ENCODE measurements at places on chromosomes 5 and 9.

DNA sequence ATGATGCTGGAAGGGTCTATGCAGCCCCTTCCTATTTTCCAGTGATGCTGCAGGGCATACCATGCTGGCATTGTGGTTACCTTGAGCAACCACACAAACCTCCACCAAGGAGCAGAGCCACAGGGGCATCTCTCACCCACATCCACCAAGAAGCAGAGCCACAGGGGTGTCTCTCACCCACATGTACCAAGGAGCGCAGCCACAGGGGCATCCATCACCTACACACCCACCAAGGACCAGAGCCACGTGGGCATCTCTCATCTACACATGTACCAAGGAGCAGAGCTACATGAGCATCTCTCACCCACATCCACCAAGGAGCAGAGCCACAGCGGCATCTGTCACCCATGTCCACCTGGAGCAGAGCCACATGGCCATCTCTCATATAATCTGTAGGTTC, 8.8 kb upstream of the GM2A start:
- no peak for DNase-seq

GRCh38 chr5:136123236-136123768, 9.3 kb upstream of the SMAD5 start:
- no peak for DNase-seq

- no peak for DNase-seq
These were observed 28.0 kb downstream of the PRUNE2 start for GRCh38 chr9:76877961-76878360.

DNA sequence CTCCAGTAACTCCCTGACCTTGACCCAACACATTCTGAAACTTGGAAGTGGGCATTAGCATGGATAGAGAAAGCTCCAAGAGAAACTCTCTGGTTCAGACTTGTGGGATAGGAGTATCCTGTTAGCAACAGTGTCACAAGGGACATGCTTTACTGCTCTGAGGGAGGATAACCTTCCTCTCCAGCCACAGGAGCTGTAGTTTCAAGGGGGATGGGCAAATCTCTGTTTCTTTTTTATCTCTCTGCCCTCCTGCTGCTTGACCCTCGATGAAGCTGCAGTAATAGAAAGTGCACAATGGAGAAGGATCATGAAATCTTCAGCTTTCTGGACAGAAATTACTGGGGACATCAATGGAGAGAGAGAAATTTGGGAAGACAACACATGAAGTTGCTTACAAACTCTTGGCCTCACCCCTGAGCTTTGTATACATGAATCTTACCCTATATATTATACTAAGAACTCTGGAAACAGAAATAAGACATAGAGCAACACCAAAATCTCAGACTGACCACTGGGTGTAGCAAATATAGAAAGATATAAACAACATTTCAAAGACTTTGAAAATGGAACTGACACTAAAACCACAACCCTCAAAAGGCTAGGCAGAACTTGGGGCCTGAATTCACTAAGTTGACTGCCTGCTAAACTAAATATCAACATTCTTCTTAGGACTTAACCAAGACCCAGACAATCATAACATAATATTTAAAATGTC, 471.0 kb upstream of the MEF2C start:
- DNase-seq: no peak

DNA sequence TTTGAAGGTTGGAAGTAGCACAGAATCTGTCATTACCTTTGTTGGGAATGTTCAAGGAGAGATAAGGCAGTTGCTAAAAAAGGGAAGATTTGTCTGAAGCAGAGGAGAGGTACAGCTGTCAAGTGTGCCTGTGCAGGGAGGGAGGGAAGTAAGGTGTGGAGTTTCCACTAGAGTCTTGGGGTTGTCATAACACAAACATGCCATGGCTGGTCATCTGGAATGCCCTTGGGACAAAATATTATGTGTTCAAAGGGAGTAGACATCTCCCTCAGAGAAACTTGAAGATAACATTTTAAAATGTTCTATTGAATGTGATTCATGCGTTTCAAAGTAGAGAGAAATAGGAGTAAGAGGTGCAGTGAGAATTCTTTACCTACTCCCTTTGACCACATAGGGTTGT, 95.0 kb downstream of the MUSK start:
- no peak for DNase-seq

DNA sequence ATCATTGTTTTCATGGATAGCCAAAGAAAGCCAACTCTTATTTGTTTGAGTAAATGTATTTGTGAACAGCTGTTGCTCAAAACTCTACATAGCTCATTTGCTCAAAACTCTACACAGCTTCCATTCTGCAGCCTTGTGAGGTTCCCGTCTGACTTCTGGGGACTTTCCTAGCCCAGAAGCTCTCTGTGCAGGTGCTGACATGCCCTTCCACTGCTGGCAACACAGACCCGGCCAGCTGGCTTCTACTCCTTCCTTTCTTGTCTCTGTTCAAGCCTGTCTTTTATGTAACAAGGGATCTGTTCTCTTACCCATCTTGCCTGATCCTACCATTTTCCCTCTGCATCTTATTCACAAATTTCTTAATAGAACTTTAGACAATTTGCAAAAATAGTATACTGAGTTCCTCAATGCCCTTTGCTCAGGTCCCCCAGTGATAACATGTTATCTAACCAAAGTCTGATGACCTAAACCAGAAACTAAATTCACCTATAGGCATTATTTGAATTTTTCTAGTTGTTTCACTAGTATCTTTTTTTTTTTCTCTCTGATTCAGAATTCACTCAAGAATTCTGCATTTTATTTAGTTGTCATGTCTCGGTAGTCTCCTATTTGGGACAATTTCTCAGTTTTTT, 556.5 kb upstream of the SEMA6A start:
- DNase-seq: no peak

- no peak for DNase-seq
These were observed 54.1 kb downstream of the MTAP start for GRCh38 chr9:21856301-21857094.

- peak; percentile 41 for DNase-seq
These were observed 14.4 kb downstream of the STK10 start for GRCh38 chr5:172173564-172174153.

DNA sequence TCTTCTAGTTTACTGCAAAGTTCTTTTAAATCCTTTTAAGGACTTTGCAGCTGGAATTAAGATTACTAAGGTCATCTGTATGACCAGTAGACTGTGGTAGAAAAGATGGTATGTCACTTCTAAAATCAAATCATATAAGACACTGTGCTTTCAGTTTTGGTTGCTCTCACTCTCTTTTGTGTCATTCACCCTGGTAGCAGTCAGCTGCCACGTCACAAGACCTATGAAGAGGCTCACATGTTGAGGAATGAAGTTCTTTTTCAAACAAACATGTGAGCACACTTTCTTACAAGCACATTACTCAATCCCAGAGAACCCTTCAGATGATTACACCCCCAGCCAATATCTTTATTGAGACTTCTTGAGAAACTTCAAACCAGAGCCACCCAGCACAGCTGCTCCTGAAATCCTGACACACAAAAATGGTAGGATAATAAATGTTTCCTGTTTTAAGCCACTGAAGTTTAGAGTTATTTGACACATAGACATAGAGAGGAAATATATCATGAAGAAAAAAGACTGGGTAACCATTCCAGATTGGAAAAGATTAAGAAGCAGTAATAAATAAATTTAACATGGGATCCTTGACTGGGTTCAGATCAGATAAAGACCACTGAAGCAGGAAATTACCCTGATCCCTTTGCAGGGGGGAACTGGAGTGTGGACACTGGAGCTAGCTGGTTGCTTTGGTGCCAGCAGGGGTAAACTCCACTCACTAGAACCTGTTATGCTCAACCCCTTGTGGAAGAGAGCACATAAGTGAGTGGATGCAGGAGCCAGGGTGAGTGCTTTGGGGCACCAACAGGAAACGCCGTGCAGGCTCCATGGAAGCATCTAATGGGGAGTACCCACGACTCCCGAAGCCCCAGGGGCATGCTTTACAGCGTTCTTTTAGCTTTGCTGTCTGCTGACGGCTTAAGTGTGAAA, 64.1 kb downstream of the SLCO4C1 start:
- no peak for DNase-seq

DNA sequence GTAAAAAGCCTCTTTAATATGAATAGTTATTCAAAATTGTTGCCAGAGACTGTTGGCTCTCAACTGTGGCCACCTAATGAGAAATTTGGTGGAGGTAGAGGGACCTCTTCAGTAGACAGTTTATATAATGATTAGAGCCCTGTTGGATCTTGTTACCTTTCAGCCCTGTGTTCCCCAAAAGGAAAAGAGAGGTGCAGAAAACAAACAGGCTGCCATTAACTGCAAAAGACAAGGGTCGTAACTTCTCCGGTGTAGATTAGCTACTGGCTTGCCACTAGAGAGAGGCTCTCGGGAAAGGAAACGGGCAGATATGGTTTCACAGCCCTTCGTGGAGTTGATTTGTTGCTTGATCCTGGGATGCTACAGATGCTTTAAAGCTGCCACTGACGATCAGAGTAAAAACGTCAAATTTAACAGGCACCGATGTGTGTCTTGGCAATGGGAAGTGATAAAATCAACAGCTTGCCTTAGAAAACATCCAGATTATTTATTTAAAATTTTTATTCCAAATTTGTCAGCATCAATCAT, 7.8 kb downstream of the FST start:
- no peak for DNase-seq

- DNase-seq: no peak
These were observed 112.5 kb downstream of the HAPLN1 start for GRCh38 chr5:83608122-83608521.

- no peak for DNase-seq
These were observed 80.4 kb upstream of the PRSS3 start for GRCh38 chr9:33714989-33715388.

GRCh38 chr5:75727931-75728330, 10.7 kb upstream of the POC5 start:
- DNase-seq: no peak

GRCh38 chr9:113296796-113297558, 6.2 kb downstream of the RNF183 start:
- no peak for DNase-seq

DNA sequence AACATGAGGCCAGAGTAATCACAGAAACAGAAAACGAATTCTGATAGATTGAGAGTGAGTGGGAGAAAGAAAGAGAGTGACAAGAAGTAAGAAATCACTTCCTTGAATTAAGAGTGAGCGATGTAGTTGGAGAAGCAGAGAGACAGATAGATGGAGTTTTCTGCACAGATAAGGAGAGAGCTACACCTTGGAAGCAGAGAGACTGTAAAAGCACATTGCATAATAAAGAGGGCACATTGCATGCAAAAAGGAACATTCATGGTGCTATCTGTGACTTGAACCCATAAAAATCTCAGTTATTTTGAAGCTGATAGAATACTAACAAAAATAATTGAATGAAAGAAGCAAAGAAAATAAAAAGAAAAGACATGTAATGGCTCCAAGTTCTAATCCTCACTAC, 943.8 kb downstream of the NR2F1-AS1 start:
- no peak for DNase-seq

DNA sequence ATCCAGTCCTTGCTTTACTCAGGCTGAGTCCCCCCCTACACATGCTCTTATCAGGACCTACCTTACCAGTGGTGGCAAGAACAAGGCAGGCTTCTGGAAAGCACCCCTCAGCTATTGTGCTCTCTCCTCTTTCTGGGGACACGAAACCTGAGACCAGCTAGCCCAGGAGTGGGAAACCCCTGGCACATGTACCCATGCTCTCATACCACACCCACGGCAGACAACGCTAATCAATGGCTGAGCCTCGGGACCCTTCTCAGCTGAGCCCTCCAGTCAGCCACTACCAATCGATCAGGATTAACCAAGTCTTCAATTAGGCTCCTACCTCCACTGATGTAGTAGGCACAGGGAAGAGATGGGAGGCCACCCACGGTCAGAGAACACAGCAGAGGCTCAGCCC, 65.1 kb downstream of the VAV2 start:
- DNase-seq: no peak

DNA sequence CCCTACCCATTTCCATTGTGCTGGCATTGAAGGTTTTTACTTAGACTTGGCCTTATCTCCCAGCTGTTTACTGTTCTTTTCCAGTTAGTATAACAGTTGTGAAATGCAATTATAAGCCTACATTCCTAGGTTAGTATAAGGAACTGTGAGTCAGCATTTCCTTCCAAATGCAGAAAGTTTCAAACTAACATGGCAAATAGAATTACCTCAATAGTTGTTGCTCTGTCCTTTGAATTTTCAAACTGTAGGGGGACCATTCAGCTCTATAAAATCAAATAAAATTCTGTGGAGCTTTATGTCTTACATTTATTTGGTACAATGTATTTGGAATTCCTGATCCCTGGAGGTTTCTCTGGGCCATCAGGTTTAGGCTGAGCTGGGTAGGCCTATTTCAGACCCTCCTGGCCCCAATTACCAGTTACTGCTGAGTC, 47.2 kb downstream of the ARHGEF28 start:
- DNase-seq: no peak

DNA sequence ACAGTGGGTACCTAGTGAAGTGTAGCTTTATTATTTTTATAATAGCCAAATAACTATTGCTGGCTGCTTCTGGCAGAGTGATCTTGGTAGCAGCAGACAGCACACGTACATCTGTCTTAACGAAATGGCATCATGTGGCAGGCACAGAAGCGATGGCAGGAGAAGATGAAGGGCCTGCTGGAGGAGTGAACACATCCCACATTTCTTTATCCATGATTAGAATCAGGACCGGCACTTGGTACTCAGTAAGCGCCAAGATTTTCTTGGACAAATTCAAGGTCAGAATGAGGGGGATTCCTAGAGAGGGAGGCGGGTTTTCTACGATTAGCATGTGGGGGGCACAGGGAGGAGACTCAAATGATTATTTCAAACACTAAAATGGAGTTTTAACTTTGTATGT, 23.0 kb upstream of the ZNF366 start:
- no peak for DNase-seq

DNA sequence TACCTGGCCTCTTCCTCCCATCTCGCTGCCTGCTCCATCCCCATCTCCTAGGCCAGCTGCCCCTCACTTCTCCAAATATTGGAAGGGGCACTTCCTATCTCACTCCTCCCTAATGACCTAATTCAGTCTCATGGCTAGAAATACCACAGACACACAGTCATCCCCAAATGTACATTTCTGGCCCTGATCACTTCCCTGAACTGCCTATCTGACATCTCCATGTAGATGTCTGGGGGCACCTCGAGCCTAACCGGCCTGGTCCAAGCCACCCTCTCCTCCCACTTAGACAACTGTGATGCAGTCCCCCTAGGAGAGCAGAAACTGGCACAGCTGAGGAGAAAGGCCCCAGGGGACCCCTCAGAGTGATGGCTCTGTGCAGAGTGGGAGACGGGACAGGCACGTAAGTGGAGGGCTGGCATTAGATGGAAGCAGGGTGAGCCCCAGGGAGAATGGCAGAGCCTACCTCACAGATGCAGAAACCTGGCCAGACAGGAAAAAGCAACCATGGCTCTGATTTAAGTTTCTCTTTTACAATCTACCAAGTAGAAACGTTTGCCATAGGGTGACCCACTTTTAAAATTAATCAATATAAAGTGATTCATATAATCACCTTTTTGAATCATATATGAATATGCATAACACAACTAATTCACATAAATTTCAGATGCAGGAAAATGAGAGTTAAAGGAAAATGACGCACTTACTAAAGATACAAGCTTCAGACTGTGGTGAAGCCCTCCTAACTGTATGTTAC, 22.1 kb downstream of the CAMSAP1 start:
- no peak for DNase-seq
